CD4-positive, alpha-beta T cell treated with Interleukin-6 for 4 hours (primary cell): ENCODE measurements at places on chromosomes 12 and 14.

GRCh38 chr12:1488908-1489381 lies 105.4 kb downstream of the FBXL14 start:
- DNase-seq, result peak; percentile 50

GRCh38 chr14:51554953-51555352 lies 96.8 kb upstream of the FRMD6 start:
- peak; percentile 7 for DNase-seq

GRCh38 chr14:55654243-55654642 lies 74.2 kb downstream of the KTN1 start:
- DNase-seq, result no peak

DNA sequence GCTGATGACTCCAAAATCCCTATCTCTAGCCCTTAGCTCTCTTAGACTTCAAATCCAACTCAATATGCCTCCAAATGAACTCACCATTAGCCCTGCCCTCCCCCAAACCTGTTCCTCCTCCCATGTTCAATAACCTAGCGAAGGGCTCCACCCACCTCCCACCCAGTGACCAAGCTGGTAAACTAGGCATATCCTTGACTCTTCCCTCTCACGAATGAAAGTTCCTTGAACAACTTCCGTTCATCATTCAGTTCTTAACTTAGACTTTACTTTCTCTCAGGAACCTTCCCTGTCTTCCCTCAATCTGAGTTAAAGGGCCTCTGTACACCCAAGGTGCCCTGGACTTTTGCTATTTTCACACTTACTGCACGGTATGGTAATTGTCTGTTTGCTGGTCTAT lies 1.9 kb upstream of the KLHDC1 start:
- no peak for DNase-seq

- DNase-seq, result no peak
Measured at GRCh38 chr14:74531006-74531405, 37.4 kb downstream of the ISCA2 start.

DNA sequence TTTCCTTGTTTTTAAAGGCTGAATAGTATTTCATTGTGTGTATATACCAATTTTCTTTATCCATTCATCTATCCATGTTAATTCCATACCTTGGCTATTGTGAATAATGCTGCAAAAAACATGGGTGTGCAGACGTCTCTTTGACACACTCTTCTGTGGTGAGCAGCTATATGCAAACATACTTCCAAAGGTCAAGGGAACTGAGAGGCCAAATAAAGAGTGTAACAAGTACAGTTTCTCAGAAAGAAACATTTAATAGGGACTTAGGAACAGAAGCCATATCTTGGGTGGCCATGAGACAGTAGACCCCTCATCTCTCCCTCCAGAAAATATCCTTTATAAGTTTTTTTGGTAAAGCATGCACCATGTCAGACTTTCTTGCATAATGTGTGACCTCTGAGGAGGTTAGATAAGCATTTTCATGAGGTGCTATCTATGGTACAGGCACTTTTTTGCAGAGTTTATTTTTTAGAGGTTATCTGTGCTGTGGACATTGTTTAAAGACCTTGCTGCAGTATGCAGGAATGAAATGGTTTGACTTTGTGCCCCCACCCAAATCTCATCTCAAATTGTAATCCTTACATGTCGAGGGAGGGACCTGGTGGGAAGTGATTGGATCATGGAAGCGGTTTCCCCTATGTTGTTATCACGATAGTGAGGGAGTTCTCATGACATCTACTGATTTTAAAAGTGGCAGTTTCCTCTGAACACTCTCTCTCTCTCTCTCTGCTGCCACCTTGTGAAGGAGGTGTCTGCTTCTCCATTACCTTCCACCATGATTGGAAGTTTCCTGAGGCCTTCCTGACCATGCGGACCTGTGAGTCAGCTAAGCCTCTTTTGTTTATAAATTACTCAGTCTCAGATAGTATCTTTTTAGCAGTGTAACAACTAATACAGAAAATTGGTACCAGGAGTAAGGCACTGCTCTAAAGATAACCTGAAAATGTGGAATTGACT lies 1202.3 kb downstream of the GALC start:
- DNase-seq, result no peak

DNA sequence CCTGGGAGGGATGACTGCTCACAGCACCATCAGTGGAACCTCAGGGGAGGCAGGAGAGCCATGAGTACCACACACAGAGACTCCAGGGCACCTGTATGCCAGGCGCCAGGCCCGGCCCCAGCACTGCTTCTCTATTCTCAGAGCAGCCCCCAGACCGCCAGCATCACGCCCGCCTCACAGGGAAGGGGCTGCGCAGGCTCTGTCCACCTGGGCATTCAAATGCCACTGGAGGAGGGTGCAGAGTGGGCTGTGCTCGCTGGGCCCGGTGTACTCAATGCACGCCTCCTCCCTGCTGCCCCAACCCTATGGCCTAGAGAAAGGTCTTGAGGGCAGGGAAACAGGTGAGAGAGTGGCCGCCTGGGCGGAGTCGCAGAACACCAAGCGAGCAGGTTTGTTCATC lies 43.6 kb downstream of the CCDC85C start:
- DNase-seq, result no peak

GRCh38 chr12:94143951-94144350 lies 4.4 kb upstream of the PLXNC1 start:
- DNase-seq, result no peak

GRCh38 chr14:63510538-63510937 lies 32.6 kb downstream of the PPP2R5E start:
- DNase-seq, result no peak

GRCh38 chr12:91506452-91506851 lies 323.8 kb upstream of the DCN start:
- no peak for DNase-seq

GRCh38 chr14:88748288-88748687 lies 44.5 kb downstream of the EML5 start:
- DNase-seq, result no peak

DNA sequence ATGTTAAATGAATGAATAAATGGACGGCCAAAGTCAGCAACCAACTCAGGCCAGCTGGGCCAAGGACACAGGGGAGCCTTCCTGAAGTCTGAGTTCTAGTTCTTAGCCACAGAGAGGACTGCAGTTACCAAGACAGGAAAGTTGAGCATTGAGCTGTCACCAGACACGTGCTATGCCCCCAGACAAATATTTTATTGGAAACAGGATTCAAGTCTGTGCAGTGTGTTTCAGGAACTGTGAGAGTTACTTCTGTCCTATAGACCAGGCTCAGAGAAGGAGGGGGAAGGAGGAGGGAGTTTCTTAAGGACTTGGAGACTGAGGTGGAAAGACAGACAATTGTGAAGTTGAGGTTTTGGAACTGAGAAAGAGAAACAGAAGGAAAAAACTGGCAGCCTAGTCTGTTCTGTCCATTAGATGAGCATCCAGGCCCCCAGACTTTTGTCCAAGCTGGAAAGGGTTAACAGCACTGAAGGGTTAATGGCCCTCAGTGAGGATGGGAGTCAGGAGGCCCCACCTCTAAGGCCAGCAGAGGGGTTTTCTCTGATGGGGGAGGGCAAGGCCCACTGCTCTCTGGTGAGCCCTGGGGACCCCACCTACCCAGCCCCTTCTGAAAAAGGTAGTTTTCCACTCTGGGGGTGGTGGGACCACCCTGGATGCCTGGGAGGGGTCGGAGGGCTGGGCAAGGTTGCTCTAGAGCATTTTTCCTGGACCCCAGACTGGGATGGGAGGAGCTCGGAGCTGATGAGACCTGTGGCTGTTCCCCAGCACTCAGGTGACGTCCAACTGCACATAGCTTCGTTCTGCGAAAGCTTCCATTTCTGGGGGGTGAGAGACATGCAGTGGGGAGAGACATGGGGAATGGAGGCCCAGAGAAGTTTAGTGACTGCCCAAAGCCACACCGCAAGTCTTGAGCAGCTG lies 6.9 kb upstream of the CMKLR1 start:
- no peak for DNase-seq

GRCh38 chr12:6563448-6564050 lies 4.5 kb downstream of the NOP2 start:
- DNase-seq, result peak; percentile 75

DNA sequence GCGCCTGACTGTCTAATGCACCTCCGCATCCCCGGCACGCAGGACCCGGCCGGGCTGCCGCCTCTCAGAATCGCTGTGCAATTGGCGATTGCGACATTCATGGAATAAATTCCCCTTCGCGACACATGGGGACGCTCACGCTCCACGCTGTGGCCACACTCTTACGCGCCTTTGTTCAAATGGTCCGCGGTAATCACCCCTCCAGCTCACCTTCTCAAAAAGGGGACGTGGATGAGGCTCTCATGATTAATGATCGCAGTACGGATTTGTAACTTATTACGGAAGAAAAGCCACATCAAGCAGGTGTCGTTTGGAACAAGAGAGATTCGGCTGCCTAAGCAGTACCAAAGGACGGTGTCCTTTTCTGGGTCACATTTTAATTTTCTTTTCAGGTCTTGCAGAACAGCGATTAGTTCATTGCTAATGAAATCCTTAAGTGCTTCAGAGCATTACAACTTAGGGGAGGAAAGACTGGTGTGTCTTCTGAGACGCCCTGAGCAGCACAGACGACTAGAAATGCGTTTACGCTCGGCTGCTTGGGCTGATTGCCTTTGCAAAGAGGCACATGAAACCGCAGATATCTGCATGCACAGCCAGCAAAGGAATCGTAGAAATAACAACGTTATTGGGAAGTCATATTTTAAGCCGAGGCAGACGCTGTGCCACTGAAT lies 37.3 kb upstream of the ADGRD1 start:
- no peak for DNase-seq

DNA sequence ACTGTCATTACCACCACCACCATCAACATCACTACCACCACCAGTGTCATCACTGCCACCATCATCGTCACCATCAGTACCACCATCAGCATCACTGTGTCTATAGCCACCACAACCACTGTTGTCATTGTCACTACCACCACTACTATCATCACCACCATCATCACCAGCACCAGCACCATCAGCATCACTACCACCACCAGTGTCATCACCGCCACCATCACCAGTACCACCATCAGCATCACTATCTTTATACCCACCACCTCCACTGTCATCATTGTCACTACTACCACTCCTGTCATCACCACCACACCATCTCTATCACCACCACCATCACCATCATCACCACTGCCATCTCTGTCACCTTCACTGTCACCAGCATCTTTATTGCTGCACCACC lies 60.6 kb downstream of the BEGAIN start:
- no peak for DNase-seq

GRCh38 chr12:109707470-109707821 lies 6.2 kb upstream of the FAM222A start:
- no peak for DNase-seq

DNA sequence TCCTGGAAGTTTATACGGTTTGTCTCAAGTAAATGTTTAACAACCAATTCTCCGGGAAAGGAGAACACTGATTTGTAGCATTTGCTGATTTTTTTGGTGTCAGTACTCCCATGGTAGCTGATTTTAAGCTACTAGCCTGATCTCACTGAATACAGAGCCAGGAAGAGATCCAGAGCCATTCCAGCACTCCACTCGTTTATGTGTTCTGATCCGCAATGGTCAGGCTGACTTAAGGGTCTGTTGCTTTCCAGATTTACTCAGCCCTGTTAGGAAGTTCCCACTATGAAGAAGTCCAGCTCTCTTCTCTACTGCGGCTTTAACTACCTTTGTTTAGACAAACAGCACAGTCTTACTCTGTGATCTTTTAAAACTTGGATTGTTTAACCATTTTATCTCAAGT lies 38.0 kb upstream of the NID2 start:
- DNase-seq, result no peak

GRCh38 chr12:50666023-50666422 lies 97.9 kb upstream of the ATF1 start:
- DNase-seq, result no peak

- no peak for DNase-seq
Measured at GRCh38 chr12:63911341-63911740, 66.8 kb downstream of the SRGAP1 start.

DNA sequence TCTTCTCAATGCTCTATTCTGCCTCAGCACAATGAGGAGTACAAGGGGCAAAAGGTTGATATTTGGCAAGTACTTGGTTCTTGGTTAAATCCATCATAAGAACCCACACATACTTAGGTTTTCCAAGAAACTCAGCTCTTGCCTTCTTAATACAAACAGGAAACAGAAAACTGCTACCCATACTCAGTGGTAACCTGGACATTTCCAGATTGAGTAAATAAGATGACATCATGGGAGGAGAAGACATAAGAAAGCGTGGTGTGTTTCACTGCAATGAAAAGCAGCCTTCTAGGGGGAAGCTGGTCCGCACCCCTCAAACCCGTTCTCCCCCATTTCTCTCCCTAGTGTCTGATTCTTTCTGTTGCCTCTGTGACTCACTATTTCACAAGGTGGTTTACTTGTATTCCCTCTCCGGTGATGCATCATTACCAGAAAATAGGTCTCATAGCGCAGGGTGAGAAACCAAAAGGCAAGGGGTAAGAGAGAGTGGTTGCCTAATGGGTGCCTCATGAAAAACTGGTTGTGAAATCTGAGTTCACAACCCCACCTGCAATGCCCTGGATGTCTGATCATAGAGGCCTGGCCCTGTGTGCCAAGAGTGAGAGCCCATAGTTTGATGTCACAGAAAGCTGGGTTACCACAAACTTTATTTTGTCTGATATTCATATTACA lies 326.5 kb upstream of the TBX3 start:
- DNase-seq, result no peak

GRCh38 chr12:27009881-27010301 lies 4.3 kb downstream of the TM7SF3 start:
- DNase-seq, result no peak

DNA sequence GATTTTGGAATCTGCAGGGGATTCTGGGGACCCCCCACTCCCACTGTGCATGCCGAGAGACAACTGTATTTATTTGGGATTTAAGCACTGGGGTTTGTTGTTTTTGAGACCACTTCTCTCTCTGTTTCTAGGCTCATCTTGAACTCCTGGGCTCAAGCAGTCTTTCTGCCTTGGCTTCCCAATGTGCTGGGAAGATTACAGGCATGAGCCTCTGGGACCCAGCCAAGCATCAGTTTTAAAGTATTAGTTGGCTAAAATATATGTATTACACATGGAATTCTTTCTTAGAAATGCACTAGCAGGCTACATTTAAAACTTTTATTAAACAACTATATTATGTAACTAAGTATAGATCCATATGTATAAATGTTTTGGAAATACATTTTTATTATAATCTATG lies 78.3 kb downstream of the AEBP2 start:
- DNase-seq, result no peak

- no peak for DNase-seq
Measured at GRCh38 chr12:70605976-70606375, 31.3 kb downstream of the PTPRB start.

DNA sequence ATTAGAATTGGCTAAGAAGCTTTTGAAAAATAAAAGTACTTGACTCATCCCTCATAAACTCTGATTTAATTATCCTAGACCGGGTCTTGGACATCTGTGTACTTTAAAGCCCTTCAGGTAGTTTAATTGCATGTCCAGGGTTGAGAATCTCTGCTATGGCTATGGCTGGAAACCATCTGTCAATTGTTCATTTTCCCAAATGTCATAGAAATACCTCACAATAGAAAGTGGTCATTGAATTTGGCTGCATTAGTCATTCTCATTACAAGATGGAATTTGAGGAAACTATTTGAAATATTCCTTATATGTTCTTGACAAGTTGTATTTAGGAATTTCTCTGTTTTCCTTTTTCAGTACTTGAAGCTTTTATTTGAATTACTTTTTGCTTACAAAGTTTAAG lies 111.3 kb downstream of the TSHR start:
- no peak for DNase-seq
